ENCODE measurements at places on chromosomes 5 and 9.

GRCh38 chr9:97474372-97474925 is 27.0 kb upstream of the TMOD1 start:
- no peak overlapping the region for H3K4me3 ChIP-seq
- H3K36me3 ChIP-seq, result peaks cover 37% of the 10 kb centered on the region
- no peak for DNase-seq
- H3K4me1 ChIP-seq, result no peaks in the 10 kb centered on the region
- H3K27me3 ChIP-seq, result no peaks in the 10 kb centered on the region

- no peaks in the 10 kb centered on the region for H3K27me3 ChIP-seq
- no peak for DNase-seq
- no peaks in the 10 kb centered on the region for H3K36me3 ChIP-seq
- no peaks in the 10 kb centered on the region for H3K4me1 ChIP-seq
- H3K27ac ChIP-seq, result no peak overlapping the region
- no peak overlapping the region for H3K4me3 ChIP-seq
These were observed 28.8 kb upstream of the TJP2 start for GRCh38 chr9:69145144-69145715.

- H3K27ac ChIP-seq, result no peak overlapping the region
- no peaks in the 10 kb centered on the region for H3K27me3 ChIP-seq
- H3K4me3 ChIP-seq, result no peak overlapping the region
- no peak for DNase-seq
These were observed 417.9 kb downstream of the SLCO4C1 start for GRCh38 chr5:101878190-101878589.

DNA sequence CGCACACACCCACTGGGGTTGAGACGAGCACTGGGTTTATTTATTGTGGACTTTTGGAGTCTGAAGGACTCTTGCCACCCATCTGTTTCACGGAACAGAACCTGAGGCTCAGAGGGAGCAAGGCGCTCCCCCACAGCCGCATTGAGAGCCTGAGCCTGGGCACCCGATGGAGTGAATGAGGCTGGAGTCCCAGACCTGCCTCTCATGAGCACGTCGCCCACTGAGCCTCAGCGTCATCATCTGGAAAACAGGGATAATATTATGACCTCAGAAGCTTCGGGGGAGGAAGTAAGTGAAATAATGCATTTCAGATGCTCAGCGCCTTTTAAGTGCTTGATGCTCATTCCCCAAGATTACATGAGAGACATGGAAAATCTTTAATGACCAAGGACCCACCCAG is 5.5 kb downstream of the NEK6 start:
- H3K4me3 ChIP-seq, result peak overlapping the region; percentile 96
- H3K4me1 ChIP-seq, result peaks cover 56% of the 10 kb centered on the region
- peaks cover 7% of the 10 kb centered on the region for H3K36me3 ChIP-seq
- no peak for DNase-seq
- H3K27ac ChIP-seq, result peak overlapping the region; percentile 89

GRCh38 chr5:57102189-57102904 is 71.5 kb upstream of the GPBP1 start:
- no peak overlapping the region for H3K27ac ChIP-seq
- H3K4me3 ChIP-seq, result no peak overlapping the region
- H3K36me3 ChIP-seq, result peaks cover 10% of the 10 kb centered on the region
- peaks cover 3% of the 10 kb centered on the region for H3K4me1 ChIP-seq
- H3K27me3 ChIP-seq, result peaks cover 8% of the 10 kb centered on the region
- DNase-seq, result no peak

- peak overlapping the region; percentile 98 for H3K27ac ChIP-seq
- no peak for DNase-seq
- H3K27me3 ChIP-seq, result no peaks in the 10 kb centered on the region
- H3K36me3 ChIP-seq, result peaks cover 3% of the 10 kb centered on the region
These were observed 2.6 kb upstream of the PSIP1 start for GRCh38 chr9:15513335-15513734.

DNA sequence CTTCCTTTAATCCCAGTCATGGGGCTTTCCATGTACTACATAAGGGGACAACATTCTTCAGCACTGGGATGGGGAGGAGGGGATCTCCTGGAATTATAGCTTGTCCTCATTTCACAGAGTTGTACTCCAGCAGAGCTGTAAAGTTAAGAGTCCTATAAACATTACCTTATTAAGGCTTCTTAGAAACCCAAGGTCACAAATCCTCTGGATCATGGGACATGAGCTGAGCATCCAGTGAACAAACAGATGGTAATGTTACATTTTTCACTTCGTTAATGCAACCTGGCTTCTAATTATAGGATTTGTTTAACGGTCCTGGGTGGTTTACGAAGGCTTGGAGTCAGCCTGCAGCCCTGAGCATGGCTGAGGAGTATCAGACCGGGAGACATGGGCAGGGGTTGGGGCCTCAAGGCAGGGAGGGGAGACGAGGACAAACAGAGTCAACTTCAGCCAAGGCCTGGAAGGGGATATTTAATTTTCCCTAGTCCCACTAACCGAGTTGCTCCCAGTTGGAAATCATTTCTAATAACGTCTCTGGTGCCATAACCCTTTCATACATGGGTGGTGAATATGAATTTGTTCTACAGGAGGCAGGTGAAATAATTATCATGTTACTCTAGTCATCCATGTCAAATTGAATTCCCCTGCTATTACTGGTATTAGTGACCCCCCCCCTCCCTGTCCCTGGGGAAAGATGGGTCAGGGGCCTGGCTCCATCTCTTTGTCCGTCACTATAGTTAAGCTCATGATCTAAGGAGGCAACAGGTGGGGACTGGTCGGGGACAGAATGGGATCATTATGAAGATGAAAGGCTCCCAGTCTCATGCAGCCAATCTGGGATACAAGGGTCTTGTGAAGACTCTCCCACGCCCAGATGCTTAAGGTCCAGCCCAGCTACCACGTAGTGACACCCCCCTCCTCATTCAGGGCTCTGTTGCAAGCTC is 10.7 kb upstream of the IL17B start:
- no peaks in the 10 kb centered on the region for H3K27me3 ChIP-seq
- no peak for DNase-seq
- no peaks in the 10 kb centered on the region for H3K4me1 ChIP-seq
- no peaks in the 10 kb centered on the region for H3K36me3 ChIP-seq
- H3K27ac ChIP-seq, result no peak overlapping the region
- no peak overlapping the region for H3K4me3 ChIP-seq

DNA sequence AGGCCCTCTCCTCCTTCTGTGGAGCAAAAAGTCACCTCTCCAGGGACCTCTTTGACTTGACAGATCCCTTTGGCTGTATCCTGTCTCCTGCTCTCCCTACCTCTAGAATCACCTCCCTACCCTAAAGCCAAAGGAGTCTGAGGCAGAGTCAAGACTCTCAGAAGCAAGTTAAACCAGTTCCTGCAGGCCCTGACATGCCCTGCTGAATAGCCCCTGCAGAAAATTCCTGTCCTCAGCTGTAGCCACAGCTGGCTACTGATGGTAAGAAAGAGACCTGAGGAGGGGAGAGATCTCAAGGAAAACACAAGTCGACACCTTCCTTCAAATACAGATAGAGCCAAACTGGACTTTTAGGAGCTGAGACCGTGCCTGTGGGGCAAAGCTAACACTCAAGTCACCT is 23.7 kb upstream of the UBAP2 start:
- H3K36me3 ChIP-seq, result no peaks in the 10 kb centered on the region
- H3K4me3 ChIP-seq, result no peak overlapping the region
- H3K27me3 ChIP-seq, result peaks cover 2% of the 10 kb centered on the region
- H3K4me1 ChIP-seq, result peaks cover 3% of the 10 kb centered on the region
- DNase-seq, result no peak

GRCh38 chr5:56766926-56767325 is 48.4 kb upstream of the MAP3K1 start:
- no peaks in the 10 kb centered on the region for H3K36me3 ChIP-seq
- peaks cover 36% of the 10 kb centered on the region for H3K4me1 ChIP-seq
- H3K27ac ChIP-seq, result peak overlapping the region; percentile 67
- H3K27me3 ChIP-seq, result no peaks in the 10 kb centered on the region
- peak overlapping the region; percentile 58 for H3K4me3 ChIP-seq

GRCh38 chr5:76983468-76983867 is 30.6 kb downstream of the CRHBP start:
- peaks cover 1% of the 10 kb centered on the region for H3K27me3 ChIP-seq
- H3K27ac ChIP-seq, result no peak overlapping the region
- no peaks in the 10 kb centered on the region for H3K4me1 ChIP-seq
- no peak overlapping the region for H3K4me3 ChIP-seq
- DNase-seq, result no peak
- peaks cover 2% of the 10 kb centered on the region for H3K36me3 ChIP-seq

DNA sequence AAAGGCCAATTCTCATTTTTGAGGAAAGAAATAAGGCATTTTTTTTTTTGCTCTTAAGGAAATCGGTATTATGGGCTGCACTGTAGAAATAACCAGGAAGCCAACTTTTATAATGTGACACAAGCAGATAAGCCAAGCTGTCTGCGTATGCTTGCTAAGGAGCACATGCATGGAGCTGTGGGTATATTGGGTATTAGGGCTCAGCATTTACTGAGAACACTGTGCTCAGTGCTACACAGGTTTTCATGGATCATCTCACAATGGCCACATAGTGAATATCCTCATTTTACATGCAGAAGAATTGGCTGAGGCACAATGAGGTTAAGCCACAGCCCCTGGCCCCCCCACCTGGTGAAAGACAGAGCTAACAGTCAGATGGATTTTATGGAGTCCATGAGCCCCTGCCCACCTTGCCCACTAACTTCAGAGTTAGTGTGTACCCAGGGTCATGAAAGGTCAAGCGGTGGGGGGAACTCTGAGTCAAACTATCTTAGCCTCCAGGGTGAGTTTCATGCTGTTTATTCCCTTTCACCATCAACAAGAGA is 204.8 kb downstream of the SPATA31A6 start:
- no peak overlapping the region for H3K27ac ChIP-seq
- H3K4me1 ChIP-seq, result no peaks in the 10 kb centered on the region
- H3K27me3 ChIP-seq, result no peaks in the 10 kb centered on the region

GRCh38 chr5:151772029-151772845 is 483 bp downstream of the G3BP1 start:
- H3K27me3 ChIP-seq, result no peaks in the 10 kb centered on the region
- peaks cover 22% of the 10 kb centered on the region for H3K4me1 ChIP-seq
- DNase-seq, result peak; percentile 44
- peak overlapping the region; percentile 94 for H3K4me3 ChIP-seq
- peaks cover 8% of the 10 kb centered on the region for H3K36me3 ChIP-seq
- H3K27ac ChIP-seq, result no peak overlapping the region

DNA sequence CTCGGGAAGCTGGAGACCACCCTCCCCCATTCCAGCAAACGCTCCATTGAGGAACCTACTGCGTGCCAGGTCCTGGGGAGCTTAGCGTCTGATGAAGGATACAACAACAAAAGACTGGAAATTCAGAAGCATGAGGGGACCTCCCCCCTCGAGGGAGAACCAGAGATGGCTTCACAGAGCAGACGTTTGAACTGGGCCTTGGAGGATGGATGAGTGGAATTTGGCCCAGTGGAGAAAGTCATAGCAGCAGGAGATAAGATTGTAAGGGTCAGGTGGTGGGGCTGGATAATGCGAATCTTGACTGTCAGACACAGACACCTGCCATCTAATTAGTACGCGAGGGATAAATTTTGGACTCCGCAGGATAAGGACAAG is 1.2 kb upstream of the SLC25A51 start:
- no peak overlapping the region for H3K4me3 ChIP-seq
- H3K4me1 ChIP-seq, result peaks cover 14% of the 10 kb centered on the region
- no peaks in the 10 kb centered on the region for H3K27me3 ChIP-seq
- DNase-seq, result no peak
- no peaks in the 10 kb centered on the region for H3K36me3 ChIP-seq
- no peak overlapping the region for H3K27ac ChIP-seq

DNA sequence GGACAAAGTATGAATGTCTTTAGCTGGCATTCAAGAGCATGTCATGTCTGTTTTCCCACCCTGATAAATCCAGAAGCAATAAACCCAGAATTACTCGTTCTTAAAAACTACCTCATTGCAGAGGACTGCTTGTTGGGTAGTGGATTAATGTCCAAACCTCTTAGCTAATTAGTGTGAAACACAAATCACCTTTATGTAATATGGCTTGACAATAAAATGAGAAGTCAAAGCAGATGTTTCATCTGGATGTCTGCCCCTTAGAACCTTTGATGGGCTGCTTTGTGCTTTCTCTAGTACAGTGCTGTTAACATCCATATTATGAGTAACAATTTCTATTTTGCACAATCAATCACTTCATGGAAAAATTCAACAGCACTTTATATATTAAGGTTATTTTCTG is 149.1 kb upstream of the TUT7 start:
- no peak for DNase-seq
- H3K27me3 ChIP-seq, result peaks cover 8% of the 10 kb centered on the region
- H3K4me1 ChIP-seq, result no peaks in the 10 kb centered on the region
- no peaks in the 10 kb centered on the region for H3K36me3 ChIP-seq
- no peak overlapping the region for H3K4me3 ChIP-seq

GRCh38 chr5:80796846-80797245 is 142.1 kb upstream of the DHFR start:
- peaks cover 22% of the 10 kb centered on the region for H3K36me3 ChIP-seq
- H3K4me1 ChIP-seq, result no peaks in the 10 kb centered on the region

GRCh38 chr5:33639474-33639873 is 198.7 kb downstream of the TARS1 start:
- H3K4me3 ChIP-seq, result no peak overlapping the region
- H3K4me1 ChIP-seq, result no peaks in the 10 kb centered on the region
- H3K36me3 ChIP-seq, result no peaks in the 10 kb centered on the region
- DNase-seq, result no peak
- H3K27me3 ChIP-seq, result peaks cover 2% of the 10 kb centered on the region

DNA sequence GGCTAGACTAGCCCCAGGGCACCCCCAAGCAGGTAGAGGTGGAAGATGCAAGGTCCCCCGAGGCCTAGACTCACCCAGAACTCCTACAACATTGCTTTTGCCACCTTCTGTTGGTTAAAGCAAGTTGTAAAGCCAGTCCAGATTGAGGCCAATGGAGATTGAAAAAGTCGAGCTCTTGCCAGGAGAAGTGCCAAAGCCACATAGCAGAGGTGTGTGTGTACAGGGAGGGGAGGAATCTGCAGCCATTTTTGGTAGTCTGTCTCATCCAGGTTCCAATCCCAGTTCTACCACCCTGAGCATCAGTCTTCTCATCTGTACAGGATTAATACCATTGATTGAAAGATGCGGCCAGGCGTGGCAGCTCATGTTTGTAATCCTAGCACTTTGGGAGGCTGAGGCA is 12.3 kb upstream of the URM1 start:
- DNase-seq, result no peak
- H3K4me1 ChIP-seq, result no peaks in the 10 kb centered on the region
- H3K27me3 ChIP-seq, result no peaks in the 10 kb centered on the region
- H3K36me3 ChIP-seq, result peaks cover 4% of the 10 kb centered on the region
- H3K27ac ChIP-seq, result no peak overlapping the region

DNA sequence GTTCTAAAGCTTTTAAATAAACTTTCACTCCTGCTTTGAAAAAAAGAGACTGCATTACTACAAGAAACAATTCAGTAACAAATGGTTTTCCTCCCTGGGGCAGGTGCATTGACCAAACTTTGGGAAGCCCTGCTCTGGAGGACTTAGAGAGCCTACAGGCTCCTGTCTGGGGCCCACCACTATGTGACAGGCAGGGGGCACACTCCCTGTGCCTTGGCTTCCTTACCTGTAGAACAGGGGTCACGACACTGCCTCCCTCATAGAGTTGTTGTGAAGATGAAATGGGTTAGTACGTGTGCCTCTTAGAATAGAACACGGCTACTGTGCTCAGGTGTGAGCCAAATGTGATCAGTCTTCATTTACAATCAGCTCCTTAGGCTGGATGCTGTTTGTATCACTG is 130.1 kb downstream of the GPBP1 start:
- peaks cover under 1% of the 10 kb centered on the region for H3K4me1 ChIP-seq
- no peak overlapping the region for H3K4me3 ChIP-seq
- H3K27ac ChIP-seq, result no peak overlapping the region
- peaks cover 3% of the 10 kb centered on the region for H3K36me3 ChIP-seq

- H3K27me3 ChIP-seq, result peaks cover 1% of the 10 kb centered on the region
- no peaks in the 10 kb centered on the region for H3K4me1 ChIP-seq
- no peak overlapping the region for H3K27ac ChIP-seq
- DNase-seq, result no peak
- no peaks in the 10 kb centered on the region for H3K36me3 ChIP-seq
- H3K4me3 ChIP-seq, result no peak overlapping the region
These were observed 66.0 kb downstream of the FOXB2 start for GRCh38 chr9:77085416-77085815.

Data from memory B cell (primary cell).